ENCODE measurements at places on chromosomes 1 and 21.
A peak's percentile ranks its signal among the peaks of the same experiment; 100 is the strongest.

DNA sequence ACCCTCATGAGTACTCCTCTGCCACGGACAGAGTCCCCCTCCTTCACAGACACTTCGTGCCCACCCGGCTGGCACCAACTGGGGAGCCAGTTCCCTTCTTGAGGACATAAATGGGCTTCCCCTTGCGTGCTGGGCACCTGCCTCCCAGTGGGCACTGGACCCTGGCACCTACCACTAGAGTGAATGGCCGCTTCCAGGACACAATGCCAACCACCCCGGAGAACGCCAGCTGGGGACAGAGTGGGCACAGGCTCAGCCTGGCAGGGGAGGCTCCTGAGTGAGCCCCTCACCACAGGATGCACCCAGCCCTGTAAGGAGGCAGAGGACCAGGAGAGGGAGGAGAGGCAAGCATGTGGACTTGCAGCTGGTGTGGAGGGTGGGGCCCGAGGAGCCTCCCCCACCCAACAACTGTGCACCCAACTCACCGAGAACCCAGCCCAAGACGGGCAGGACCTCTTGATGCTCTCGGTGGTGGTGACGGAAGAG, 1.0 kb downstream of the ENTREP3 start:
- no peak for DNase-seq

GRCh38 chr1:93177991-93178390, 2.2 kb downstream of the TMED5 start:
- DNase-seq = no peak

- no peak for DNase-seq
Observed at GRCh38 chr1:38860454-38860795, 853 bp upstream of the RRAGC start.

DNA sequence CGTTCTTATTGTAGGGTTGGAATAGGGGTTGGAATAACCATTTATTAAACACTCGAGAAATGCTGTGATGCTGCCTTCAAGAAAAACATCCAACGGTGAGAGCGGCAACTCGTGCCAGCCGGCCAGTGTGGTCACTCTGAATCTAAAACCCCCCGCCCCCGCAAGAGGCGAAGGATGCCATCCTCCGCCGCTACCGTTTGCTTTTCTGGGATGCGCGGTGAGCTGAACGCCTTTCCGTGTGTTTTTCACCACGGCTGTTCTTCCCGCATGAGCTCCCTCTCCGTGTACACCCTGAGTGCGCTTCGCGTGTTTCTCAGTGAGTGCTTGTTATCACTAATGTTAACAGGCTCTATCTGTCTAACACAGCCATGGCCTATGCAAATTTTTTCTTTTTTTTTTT, 42.0 kb upstream of the RIPK4 start:
- DNase-seq = no peak

DNA sequence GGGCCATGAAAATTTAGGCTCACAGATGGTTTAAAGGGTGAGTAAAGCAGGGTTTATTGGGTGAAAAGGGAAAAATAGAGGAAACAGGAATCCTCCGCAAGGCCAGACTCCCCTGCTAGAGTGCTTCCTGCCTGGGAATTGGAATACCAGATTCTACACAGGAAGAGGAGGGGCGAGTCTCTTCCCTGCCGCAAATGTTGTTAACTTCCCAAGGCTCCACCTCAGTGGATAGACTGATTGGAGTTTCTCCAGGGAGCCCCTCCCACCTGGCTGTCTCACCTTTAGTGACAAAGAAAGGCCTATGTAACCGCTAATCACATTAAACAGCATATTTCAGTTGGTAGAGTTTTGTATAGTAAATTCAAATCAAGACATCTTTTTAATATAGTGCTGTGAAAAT, 1450.1 kb downstream of the KCNT2 start:
- DNase-seq = no peak

- no peak for DNase-seq
Observed at GRCh38 chr1:174242856-174243255, 83.5 kb downstream of the RABGAP1L start.

GRCh38 chr21:33492571-33492970, 1.1 kb upstream of the DNAJC28 start:
- no peak for DNase-seq

- peak; percentile 33 for DNase-seq
Observed at GRCh38 chr1:31643976-31644559, 608 bp downstream of the PEF1 start.

GRCh38 chr1:22976461-22977243, 4.0 kb upstream of the LACTBL1 start:
- peak; percentile 15 for DNase-seq

DNA sequence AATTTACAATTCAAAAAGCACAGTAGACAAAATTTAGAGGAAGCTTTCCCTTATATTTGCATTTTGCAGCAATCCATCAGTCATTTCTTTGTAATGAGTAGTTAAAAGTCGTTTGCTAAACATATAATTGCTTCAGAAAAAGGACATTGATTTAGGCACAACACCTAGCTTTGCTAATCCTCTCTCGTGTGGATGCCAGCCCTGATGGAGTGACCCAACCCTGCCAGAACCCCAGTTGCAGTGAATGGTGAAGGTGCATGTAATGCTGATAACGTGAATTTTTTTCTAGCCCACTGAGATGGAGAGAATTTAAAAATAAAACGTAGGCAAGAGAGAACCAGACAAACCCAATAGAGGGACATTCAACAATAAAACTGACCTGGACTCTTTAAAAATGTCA, 263.4 kb downstream of the GRIK1 start:
- DNase-seq = no peak

DNA sequence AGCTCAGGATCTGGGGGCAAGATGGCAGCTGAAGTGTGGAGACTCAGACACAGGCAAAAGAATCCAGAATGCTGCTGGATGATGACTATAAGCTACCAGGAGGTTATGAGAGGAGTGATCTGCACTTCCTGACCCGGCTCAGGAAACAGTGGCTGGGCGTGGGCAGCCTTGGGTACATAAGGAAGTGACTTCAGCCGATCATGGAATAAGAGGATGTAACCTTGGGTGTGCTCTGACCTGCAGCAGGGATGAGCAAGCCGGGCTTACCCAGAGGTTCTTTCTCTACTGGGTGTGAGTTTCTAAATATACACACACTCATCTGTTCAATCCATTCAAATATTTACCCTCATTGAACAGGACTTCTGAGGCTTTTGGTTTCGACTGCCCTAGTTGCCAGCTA, 62.7 kb downstream of the CD34 start:
- peak; percentile 10 for DNase-seq

GRCh38 chr1:155017946-155018316, 15.3 kb downstream of the ZBTB7B start:
- no peak for DNase-seq

DNA sequence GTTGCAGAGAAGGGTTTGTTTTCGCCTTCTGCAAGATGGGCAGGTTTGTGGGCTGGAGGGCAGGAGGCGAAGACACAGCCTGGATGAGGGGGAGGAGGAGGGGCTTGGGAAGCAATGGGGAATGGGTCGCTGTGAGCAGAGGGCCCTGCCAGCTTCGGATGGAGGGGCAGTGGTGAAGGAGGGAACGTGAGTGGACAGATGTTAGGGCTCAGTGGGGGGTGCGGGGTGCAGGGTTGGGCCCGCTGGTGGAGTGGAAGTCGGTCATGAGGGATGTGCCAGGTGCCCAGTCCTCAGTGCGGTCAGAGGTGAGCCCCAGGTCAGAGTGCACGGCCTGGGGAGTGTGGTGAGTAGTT, 55.5 kb upstream of the ABCG1 start:
- no peak for DNase-seq

DNA sequence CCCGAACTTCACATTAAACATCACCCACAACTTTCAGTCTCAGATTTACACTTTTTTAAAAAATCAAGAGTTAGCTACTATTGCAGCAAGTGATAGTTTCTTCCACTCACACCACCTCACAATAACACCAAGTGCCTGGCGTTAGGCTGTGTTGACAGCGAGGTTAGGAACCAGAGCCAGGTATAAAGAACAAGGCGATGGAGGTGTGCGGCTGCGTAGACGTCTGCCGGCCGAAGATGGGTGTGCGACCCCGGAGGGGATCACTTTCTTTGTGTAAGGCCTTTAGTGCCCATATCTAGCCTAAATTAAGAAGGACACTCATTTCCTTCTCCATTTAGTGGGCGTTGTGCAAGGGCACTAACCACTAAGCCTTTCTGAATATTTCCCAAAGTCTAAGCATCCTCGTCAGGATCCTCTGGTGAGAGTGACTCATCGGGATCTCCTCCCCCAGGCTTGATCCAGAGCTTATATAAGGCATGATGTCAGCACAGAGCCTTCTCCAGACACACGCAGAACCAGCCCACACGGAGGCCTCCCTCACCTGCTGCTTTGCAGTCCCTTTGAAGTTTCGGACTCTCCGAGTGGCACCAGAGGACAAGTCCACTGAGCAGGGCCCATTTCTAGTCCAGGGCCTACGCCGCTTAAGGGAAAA, 11.8 kb downstream of the NHLH2 start:
- DNase-seq = no peak

DNA sequence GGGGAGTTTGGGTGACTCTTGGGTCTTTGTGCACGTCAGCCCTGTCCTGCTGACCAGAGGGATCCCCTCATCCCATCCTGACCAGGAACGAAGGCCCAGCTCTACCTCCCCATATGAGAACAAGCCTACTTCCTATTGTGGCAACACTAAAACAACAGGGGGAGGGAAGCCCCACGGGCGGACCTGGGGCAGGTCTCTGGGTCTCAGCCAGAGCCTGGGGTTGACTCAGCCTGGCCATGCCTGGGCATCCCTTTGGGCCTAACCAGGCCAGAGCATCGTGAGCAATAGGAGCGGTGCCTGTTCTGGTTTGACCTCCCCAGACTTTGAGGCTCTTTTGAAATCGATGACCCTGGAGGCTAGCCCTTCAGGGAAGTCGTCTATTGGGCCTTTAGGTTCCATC, 16.8 kb downstream of the RPS6KA1 start:
- DNase-seq = no peak

- no peak for DNase-seq
Observed at GRCh38 chr21:42269386-42269785, 45.8 kb downstream of the TFF3 start.

GRCh38 chr1:38179483-38179882, 132.9 kb upstream of the POU3F1 start:
- peak; percentile 5 for DNase-seq

DNA sequence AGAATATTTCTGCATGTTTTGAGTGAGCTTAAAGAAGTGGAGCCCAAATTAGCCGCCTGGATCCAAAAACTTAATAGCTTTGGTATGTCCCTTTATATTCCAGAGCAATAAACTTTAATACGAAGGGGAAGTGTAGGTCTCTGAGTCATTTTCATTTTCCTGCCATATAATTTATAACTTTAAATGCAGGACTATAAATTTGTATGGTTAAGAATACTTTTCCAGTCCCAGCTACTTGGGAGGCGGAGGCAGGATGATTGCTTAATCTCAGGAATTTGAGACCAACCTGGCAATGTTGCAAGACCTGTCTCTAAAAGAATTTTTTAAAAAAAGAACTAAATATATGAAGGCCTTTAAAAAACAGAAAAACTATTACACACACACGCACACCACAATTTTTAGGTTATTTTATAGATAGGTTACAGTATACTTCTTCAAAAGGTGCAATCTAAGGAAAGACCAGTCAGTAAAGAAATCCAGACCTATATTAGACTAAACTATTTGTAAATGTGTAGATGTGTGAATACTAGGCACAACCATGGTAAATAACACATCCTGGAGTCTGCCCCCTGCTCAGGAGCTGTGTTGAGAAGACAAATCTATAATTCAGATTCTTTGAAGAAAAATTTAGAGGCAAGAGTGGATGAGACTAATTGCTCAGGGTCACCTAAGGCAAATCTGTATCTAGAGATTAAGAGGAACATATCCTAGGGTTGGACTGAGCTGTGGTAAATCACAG, 80.3 kb downstream of the TTC3 start:
- peak; percentile 57 for DNase-seq

DNA sequence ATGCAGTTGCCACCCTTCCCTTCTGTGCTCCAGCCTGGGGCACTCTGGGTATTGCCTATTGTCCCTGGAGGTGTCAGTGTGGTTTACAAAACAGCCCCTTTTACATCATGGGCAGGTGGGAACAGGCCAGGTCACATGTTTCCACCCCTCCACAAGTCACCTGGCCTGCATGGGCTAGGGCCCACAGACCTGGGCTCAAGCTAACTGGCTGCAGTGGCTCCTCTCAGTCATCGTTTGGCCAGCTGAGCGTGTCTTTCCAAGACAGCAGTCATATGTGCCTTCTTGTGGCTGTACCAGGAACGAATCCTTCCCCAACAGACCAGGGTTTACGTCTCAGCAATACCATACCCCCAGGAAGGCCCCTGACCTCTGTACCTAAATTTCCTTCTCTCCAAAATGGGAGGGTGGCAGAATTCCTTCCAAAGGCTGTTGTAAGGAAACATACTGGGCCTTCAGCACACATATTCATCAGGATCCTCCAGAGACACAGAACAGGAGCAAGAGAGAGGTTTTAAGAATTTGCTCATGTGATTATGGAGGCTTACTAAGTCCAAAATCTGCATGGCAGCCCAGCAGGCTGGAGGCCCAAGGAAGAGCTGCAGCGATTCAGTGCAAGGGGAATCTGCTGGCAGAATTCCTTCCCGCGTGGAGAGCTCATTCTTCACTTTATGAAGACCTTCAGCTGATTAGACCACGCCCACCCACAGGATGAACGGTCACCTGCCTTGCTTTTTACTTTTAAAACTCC, 10.6 kb upstream of the TAS1R2 start:
- DNase-seq = no peak

GRCh38 chr1:160221089-160221488, 15.9 kb downstream of the PEA15 start:
- DNase-seq = no peak

DNA sequence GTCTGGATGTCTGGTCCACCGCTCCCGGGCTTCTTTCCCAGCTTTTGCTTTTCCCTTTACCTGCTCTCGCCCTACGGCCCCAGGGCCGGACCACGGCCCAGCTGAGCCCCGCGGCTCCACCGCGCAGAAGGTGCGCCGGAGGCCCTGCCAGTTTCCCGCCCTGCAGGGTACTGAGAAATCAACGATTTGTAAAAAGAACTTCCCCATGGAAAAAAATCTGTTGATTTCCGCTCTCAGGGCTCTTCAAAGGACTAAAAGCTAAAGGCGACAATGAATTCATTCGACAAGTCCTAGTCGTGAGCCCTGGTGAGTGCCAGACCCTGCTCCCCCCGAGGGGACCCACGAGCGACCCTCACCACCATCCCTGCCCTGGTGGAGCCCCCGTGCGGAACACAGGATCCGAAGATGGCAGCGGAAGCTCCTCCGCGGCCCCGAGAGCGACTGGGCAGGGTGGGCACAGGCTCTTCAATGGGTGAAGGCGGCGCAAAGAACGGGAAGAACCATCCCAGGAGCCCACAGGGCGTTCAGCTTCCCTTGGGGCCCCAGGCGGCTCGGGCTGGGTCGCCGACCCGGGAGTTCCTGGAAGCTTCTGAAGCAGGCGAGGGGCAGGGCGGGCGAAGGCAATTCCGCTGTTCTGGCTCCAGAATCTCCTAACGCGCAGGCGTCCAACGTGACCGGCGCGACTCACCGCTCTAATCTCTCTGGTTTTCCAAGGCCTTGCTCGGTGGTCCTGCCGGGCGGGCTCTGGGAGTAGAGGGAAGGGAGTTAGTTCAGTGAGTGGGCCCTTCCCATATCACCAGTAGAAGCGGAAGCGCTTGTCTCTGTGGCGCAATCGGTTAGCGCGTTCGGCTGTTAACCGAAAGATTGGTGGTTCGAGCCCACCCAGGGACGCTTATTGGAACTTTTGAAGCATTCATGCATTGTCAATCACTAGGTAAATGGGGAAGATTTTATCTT, 6.6 kb upstream of the RNU1-2 start:
- peak; percentile 74 for DNase-seq

GRCh38 chr21:36756527-36756926, 57.6 kb downstream of the SIM2 start:
- DNase-seq = no peak

- peak; percentile 98 for DNase-seq
Observed at GRCh38 chr1:66271216-66271903, 262.6 kb upstream of the SGIP1 start.

GRCh38 chr1:7594714-7595295, 176.3 kb upstream of the VAMP3 start:
- DNase-seq = no peak

Measured in skin of body (tissue), 3 donors.